ENCODE measurements at places on chromosomes 1 and 21. TPM values are rescaled to one million over a fixed set of nuclear protein-coding genes. Genes with fewer than 3 reads are reported as not detected.

DNA sequence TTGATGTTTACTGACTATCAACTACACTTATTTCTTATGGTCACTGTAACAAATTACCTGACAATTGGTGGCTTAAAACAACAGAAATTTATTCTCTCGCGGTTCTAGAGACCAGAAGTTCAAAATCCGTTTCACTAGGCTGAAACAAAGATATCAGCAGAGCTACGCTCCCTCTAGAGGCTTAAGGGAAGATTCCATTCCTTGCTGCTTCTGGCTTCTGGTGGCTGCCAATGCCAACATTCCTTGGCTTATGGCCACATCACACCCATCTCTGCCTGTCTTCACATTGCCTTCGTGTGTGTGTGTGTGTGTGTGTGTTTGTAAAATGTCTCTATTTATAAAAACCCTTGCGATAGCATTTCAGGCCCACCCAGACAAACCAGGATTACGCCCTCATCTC lies 66.4 kb downstream of the LMX1A start:
- DNase-seq, result peak; percentile 3

OVAAL gene
- total RNA-seq, result 4.1 TPM

OR2L5 gene
- not detected for total RNA-seq

DNA sequence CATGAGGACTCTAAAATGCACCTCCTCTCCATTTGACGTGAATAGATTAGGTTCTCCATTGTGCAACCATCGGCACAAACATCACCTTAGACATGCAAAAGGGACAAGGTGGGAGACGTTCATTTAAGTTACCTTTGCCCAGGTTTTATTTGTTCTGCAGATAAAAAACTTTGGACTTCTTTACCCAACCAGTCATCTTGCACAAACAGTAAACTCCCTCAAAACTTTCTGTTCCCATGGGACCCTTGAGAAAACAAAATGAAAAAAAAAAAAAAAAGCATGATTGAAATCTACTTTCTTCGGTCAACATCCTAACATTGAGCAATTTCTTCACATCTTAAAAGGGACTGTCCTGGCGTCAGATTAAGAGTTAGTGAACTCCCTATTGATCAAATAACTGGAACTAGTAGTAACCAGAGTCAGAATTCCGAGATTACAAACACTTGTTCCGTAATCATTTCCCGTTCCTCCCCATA lies 31.4 kb upstream of the PROX1 start:
- DNase-seq, result no peak

DNAJC8 gene
- total RNA-seq, result 67.7 TPM

GRCh38 chr21:15190412-15190811 lies 125.6 kb upstream of the NRIP1 start:
- no peak for DNase-seq

DNA sequence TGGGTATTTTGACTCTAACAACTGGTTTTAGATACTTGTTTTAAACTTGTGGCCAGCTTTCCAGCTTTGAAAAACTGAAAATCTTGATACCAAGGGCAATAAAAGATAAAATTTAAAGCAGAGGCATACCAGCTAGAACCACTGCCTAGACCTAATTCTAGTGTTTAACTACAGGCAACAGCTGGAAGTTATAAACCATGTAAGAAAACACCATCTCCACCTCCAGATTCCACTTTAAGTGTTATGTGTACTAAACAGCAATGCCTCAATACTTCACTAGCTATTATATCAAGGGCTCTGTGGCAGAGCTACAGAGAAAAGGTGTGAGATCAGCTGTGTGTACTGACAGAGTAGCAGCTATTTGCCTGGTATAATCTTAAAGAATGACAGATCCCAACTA lies 69.5 kb downstream of the LPAR3 start:
- no peak for DNase-seq

TSPEAR gene
- not detected for total RNA-seq

GRCh38 chr1:206510371-206510770 lies 3.0 kb downstream of the RASSF5 start:
- no peak for DNase-seq

DNA sequence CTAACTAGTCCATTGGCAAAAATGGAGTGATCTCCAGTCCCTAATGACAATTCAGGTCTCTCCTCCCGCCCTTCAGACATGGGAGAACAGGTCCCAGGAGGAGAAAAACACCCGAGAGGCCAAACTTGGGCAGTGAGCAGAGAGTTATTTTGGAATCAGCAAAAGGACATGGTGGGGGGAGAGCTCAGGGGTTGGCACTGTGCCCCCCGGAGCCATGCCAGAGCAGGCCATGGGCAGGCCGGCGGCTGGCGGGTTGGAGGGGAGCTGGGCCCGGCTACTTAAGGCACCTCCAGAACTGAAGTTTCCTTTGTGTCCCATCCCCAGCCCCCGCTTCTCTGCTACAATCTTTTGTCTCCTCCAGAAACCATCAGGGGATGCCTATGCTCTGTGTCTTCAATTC lies 7.1 kb downstream of the LGR6 start:
- no peak for DNase-seq

- peak; percentile 40 for DNase-seq
Observed at GRCh38 chr1:28104866-28105467, 16.6 kb upstream of the EYA3 start.

DNA sequence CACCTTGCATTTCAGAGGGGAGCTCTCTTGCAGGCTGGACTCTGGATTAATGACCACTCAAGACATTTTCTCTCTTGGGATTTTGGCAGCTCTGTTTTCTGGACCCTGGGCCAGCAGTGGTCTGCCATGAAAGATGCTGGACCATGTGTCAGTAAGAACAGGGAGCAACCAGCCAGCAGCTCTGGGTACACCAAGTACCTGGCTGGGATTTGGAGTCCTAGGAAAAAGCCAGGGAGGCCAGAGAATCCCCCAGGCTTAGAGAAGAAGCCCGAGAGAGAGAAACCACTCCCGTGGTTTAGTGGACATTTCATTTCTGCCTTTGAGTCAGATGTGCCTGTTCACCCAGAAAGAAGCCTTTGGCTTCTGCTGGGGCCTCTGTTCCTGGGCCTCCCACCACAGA lies 2.5 kb downstream of the NFASC start:
- no peak for DNase-seq

NTRK1 gene
- total RNA-seq, result 2.5 TPM

- peak; percentile 5 for DNase-seq
Observed at GRCh38 chr1:225044258-225044657, 114.8 kb downstream of the DNAH14 start.

GRCh38 chr1:78408810-78409209 lies 82.0 kb upstream of the PTGFR start:
- peak; percentile 9 for DNase-seq

IGSF3 gene
- 4.2 TPM for total RNA-seq

DNA sequence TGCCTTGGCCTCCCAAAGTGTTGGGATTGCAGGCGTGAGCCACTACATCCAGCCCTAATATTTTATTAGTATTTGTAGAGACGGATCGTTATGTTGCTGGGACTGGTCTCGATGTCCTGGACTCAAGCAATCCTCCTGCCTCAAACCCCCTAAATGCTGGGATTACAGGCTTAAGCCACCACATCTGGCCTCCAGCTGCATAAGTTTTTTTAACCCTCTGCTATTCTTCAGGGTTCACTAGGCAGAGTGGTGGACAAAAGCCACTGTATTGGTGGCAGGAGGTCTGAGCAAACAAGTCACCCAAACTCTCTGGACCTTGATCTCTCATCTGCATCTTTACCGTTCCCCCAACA lies 10.1 kb upstream of the CLIC4 start:
- DNase-seq, result no peak

RHEX gene
- total RNA-seq, result not detected

- peak; percentile 65 for DNase-seq
Observed at GRCh38 chr1:35707601-35708440, 10.9 kb downstream of the C1orf216 start.

- no peak for DNase-seq
Observed at GRCh38 chr1:56715156-56715555, 70.0 kb downstream of the PRKAA2 start.

DNA sequence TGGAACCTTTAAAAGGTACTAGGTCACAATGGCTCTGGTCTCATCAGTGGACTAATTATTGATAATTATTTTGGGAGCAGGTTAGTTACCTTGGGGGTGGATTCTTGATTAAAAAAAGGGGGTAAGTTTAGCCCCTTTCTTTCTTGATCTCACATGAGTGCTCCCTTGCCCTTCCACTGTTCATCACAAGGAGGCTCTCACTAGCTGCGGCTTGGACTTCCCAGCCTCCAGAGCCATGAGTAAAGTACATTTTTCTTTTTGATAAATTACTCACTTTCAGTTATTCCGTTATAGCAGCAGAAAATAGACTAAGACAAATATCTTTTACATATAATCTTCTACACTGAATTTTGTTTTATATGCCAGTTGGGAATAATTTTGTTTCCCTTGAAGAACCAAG lies 254.8 kb upstream of the DEPDC1 start:
- DNase-seq, result no peak

RGS8 gene
- not detected for total RNA-seq

S100A2 gene
- total RNA-seq, result 6.4 TPM

- DNase-seq, result peak; percentile 39
Observed at GRCh38 chr1:55235722-55236121, 20.6 kb upstream of the USP24 start.

- DNase-seq, result peak; percentile 65
Observed at GRCh38 chr1:36134505-36135329, 9.7 kb upstream of the COL8A2 start.

CDKN2C gene
- total RNA-seq, result 17.8 TPM

- DNase-seq, result peak; percentile 31
Observed at GRCh38 chr1:208004851-208005250, 93.9 kb upstream of the CD34 start.

SLFNL1 gene
- total RNA-seq, result 0.05 TPM

GRCh38 chr1:218488986-218489385 lies 143.8 kb downstream of the TGFB2 start:
- DNase-seq, result peak; percentile 68

DNA sequence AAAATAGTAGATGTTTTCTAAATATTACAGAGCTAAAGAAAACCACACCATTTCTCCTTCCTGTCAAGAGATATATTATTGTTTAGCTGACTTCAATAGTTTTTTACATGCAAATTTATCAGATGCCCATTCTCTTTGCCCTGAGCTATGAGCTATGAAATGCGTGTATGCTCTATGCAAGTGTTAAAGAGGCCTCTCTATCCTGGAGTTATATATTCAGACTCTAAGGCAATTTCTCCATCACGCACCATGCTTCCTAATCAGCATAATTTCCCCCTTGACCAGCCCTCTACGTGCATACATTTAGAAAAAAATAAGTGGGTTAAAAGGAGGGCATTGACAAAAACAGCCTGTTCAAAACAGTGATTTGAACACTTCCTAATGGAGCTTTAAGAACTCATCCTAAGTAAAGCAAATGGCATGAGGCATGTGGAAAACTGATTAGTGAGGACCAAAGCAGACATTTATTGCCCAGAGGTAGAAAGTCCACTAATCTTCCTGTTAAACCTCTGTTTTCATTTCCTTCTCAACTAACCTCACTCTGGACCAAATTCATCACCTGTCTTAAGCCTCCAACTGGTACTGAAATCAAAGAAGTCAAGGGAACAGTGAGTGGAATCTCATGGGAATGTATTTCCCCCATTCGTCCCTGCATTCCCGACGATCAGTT lies 565.8 kb upstream of the PKN2 start:
- no peak for DNase-seq

- DNase-seq, result peak; percentile 56
Observed at GRCh38 chr1:45929257-45929687, 125.9 kb downstream of the MAST2 start.

RFX5 gene
- 46.4 TPM for total RNA-seq
